ENCODE measurements at places on chromosomes 3 and 15.

- no peak for DNase-seq
These were observed 33.6 kb upstream of the PLSCR2 start for GRCh38 chr3:146502887-146503460.

- DNase-seq = no peak
These were observed 3.0 kb downstream of the ZNF770 start for GRCh38 chr15:34984889-34985630.

GRCh38 chr15:42194513-42194912, 13.6 kb downstream of the VPS39 start:
- DNase-seq = no peak

GRCh38 chr15:87477026-87477425, 779.5 kb downstream of the NTRK3 start:
- no peak for DNase-seq

DNA sequence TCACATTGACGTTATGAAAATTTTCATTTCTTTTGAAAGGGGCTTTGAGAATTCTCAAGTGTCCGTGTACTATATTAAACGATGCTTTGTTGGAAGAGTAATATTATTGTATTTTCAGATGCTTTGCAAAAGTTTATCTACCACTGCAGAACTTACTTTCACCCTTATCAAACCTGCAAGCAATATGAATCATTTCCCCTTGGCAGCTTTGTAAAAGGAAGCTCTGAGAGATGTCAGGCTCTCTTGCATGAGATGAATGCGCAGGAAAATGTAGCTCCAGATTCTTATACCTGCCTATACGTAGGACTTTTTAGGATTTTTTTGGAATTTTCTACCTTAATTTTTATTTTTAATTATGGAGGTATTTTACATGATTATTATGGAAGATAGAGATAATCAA, 34.5 kb downstream of the GPD1L start:
- no peak for DNase-seq

DNA sequence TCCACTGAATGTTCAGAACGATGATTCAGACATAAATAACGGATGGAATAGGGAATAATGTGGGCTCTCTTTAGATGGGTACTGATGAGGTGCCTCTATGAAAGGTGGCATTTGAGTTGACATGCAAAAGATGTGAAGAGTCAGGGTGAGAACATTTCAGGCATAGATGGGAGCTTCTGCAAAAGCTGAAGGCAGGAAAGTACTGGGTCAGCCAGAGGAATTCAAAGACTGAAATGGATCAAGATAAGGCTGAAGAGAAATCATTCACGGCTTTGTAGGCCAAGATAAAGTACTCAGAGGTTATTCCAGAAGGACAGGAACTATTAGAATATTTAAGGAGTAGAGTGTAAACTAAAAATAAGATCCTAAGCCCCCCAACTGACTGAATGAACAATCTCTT, 189.6 kb upstream of the MCTP2 start:
- DNase-seq = no peak

GRCh38 chr3:37907906-37908305, 46.2 kb downstream of the CTDSPL start:
- DNase-seq = no peak

DNA sequence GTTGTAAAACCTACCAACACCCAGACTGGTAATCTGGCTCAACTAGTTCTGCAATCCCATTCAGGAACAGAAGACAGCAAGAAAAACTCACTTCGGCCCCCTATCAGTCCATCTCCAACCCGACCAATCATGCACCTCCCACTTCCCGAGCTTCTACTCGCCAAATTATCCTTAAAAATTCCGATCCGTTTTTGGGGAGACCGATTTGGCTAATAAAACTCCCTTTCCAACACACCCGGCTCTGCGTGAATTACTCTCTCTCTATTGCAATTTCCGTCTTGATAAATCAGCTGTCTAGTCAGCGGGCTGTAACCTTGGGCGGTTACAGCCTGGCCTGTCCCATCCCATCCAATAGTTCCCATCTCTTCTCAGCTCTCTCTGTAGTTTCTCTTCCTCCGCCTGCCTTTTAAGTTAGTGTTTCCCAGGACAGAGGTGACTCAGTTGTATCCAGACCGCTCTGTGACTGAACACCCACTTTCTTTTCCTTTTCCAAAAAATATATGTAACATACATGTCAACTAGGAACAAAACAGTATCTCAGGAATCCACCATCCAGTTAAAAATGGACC, 780 bp upstream of the ACAD9 start:
- DNase-seq = no peak

GRCh38 chr3:47452453-47453215, 23.1 kb downstream of the SCAP start:
- no peak for DNase-seq

- DNase-seq = no peak
These were observed 86.9 kb upstream of the BCL6 start for GRCh38 chr3:187832202-187832601.

GRCh38 chr3:142976621-142977398, 13.3 kb upstream of the PAQR9 start:
- no peak for DNase-seq

DNA sequence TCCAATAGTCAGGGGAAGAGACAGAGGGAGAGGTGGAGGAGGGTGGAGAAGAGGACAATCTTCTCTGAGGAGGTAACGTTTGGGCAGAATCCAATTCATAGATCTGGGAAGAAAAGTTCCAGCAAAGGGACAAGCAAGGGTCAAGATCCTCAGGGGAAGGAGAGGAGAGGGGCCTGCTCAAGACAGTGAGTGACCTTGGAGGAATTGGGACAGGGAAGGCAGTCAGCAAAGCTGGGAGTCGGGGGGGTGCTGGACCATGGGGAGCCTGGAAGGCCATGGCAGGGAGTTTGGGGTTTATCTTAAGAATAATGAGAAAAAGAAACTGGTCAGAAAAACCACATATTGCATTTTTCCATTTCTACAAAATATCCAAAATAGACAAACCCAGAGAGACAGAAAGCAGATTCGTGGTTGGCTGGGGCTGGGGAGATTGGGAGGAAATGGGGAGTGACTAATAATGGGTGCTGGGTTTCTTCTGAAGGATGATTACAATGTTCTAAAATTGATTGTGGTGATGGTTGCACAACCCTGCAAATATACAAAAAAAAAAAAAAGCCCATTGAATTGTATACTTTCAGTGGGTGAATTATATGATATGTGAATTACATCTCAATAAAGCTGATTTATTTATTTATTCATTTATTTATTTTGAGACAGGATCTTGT, 19.6 kb upstream of the SRP14 start:
- no peak for DNase-seq

- no peak for DNase-seq
These were observed 14.8 kb downstream of the FYCO1 start for GRCh38 chr3:45980819-45981218.

- peak; percentile 72 for DNase-seq
These were observed 416 bp upstream of the CORO2B start for GRCh38 chr15:68578175-68578979.

- DNase-seq = no peak
These were observed 35.3 kb downstream of the ABHD17C start for GRCh38 chr15:80730387-80730786.

- DNase-seq = no peak
These were observed 42.9 kb upstream of the LRRFIP2 start for GRCh38 chr3:37217098-37217849.

DNA sequence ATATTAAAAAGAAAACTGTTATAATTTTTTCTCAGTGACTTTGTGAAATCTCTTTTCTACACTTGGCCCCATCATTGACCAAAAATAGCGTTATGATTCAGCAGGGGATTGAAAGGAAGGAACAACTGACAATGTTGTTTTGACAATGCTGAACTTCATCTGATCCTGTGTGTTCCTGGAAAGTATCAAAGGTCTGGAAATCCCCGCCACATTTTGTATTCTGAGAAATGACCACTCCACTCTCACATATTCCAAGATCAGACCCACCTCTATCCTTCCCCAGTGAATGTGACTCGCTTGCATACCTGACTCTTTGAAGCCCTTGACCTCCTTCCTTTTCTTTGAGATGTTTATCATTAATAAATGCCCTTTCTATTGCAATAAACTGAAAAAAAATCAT, 9.7 kb upstream of the RIOX2 start:
- no peak for DNase-seq

DNA sequence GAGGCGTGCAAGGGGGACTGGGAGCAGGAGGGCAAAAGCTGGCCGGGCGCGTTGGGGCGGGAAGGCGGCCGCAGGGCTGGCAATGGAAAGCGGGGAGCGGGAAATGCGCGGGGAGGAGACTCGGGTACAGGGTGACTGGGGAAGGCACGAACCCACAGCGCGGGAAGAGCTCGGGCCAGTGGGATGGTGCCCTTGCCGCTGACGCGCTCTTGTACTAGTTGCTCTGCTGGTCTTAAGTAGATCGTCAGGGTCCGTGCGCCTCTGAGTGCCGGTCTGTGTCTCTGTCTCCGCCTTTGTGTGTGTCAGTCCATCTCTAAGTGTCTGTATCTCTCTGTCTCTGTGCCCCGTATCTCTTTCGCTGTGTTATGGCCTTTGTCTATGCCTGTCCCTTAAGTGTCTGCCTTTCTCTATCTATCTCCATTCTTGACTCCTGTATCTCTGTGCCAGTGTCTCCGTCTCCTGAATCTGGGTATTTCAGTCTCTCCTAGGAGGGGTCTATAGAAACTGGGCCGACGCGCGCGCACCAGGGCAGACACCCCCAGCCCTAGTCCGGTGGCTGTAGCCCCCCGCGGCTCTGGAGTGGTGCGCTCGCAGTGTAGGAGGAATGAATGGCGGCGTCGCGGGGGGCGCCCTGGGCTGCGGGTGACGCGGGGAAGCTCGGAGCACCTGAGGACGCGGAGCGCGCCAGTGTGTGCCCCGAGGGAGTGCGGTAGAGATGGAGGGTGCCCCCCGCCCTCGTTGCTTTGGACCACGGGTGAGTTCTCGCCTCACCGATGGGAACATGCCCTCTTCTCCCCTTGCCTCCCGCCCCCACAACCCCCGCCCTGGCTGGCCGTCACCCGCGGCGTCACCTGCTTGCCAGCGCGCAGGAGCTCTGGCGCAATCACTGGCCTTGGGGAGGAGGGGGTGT, 756 bp upstream of the CAMK2N2 start:
- peak; percentile 21 for DNase-seq

GRCh38 chr15:99445272-99445850, 120.4 kb upstream of the MEF2A start:
- no peak for DNase-seq

DNA sequence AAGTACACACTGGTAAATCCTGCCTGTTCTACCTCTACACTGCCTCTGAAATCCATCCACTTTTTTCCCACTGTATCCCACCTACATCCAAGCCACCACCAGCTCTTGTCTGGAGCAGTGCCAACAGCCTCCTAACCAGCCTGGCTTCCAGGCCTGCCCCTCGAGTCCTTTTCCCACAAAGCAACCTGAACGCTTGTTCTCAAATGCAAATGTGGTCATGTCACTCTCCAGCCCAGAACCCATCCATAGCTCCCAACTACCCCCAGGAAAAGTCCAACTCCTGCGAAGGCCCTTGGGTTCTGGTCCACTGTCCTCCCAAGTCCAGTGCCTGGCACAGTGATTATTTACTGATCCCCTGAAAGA, 83.8 kb downstream of the SEMA5B start:
- DNase-seq = no peak

GRCh38 chr15:43483297-43484128, 9.4 kb downstream of the TP53BP1 start:
- DNase-seq = peak; percentile 9

- DNase-seq = no peak
These were observed 34.6 kb downstream of the THSD4 start for GRCh38 chr15:71149646-71150557.

DNA sequence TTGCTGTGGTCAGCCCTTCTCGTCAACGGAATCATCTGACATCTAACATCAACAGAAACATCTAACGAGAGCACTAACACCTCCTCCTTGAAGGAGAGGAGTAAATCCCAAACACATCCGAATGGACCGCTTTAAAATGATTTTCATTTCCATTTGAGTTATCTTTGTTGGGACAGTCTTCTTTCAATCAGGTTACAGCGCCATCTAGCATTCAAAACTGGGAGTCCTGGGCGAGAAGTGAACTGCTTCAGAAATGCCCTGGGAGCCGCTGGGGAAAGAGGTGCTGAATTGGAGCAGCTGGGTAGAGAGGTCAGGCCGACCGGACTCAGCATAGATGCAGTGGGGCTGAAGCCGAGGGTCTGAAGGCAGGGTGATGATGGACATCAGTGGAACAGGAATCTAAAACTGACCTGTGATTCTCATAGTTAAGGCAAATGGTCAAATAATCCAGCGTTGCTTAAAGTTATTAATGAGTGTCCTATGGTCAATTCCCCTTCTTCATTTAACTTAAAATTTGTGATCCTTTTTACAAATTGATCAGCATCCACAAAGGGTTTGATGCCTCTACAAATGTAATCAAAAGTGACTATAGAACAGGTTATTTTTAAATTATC, 170.0 kb upstream of the NDN start:
- no peak for DNase-seq

- DNase-seq = no peak
These were observed 424.7 kb downstream of the FHIT start for GRCh38 chr3:60826511-60826910.

- no peak for DNase-seq
These were observed 232.2 kb downstream of the UBE2E2 start for GRCh38 chr3:23435318-23435717.

GRCh38 chr3:159763011-159763601, 225.5 kb upstream of the IL12A start:
- peak; percentile 39 for DNase-seq

- no peak for DNase-seq
These were observed 408 bp downstream of the NICN1 start for GRCh38 chr3:49428752-49429080.

- no peak for DNase-seq
These were observed 127.4 kb upstream of the ADAMTS9 start for GRCh38 chr3:64815195-64815631.

DNA sequence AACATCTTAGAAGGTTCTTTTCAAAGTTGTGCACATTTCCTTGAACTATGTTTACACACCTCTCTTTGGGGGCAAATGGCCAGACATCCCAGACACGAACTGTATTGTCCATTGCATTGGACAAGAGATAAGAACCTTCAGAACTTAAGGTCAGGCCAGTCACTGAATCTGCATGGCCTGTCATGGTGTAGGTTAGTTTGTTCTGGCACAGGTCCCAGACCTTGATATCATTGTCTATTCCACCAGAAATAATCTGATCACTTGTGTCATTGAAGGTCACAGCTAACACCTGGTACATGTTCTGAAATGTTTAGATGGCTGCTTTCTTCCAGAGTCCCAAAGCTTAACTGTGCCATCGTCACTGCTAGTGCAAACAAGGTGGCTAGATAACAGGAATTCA, 55.7 kb downstream of the KCNAB1 start:
- no peak for DNase-seq

DNA sequence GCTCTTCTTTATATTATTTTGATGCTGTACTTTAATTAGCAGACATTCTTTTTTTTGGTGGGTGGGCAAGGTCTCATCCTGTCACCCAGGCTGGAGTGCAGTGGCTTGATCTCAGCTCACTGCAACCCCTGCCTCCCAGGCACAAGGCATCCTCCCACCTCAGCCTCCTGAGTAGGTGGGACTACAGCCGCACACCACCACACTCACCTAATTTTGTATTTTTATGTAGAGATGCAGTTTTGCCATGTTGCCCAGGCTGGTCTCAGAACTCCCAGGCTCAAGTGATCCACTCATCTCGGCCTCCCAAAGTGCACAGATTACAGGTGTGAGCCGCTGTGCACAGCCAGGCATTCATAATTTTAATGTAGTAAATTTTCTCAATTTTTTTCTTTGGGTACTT, 608.1 kb downstream of the ZNF385D start:
- DNase-seq = no peak

- no peak for DNase-seq
These were observed 29.2 kb downstream of the GJD2 start for GRCh38 chr15:34725556-34725955.

Measured in naive B cell (primary cell).